DMS53 (cell line): ENCODE measurements at places on chromosomes 5 and 9.
A peak's percentile ranks its signal among the peaks of the same experiment; 100 is the strongest.

DNA sequence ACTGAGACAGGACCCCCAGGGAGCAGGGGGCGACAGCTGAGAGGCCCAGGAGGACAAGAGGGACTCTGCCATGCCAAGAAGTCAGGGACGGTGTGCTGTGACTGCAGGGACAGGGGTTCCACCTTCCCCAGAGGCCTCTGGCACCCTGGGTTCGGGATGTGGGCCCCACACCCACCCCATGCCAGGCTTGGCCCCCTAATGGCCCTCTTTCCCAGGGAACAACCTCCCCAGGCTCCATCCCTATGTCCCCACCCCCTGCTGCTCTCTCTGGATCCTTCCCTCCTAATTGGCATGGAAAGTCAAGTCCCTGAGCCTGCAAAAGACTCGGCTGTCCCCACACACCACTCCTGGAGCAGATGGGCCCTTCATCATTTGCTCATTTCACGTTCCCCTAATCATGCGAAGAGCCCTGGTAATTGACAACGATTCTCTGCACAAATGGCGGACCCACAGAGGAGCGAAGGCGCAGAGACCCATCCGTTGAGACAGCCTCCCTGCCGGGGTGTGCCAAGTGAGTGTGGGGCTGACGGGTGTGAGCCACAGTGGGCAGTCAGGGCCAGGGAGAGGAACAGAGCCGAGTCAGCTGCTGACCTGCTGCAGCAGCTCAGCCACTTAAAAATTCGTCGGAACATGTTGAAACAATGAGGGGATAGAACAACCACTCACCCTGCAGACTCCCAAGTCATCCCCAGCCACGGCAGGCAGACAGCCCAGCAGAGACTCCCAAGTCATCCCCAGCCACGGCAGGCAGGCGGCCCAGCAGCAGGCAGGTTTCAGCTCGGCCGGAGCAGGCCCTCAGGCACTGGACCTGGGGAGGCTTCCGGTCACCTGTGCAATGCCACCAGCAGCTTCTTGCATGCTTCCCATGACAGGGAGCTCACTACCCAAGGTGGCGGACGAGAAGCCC lies 109.0 kb downstream of the VAV2 start:
- DNase-seq = no peak

DNA sequence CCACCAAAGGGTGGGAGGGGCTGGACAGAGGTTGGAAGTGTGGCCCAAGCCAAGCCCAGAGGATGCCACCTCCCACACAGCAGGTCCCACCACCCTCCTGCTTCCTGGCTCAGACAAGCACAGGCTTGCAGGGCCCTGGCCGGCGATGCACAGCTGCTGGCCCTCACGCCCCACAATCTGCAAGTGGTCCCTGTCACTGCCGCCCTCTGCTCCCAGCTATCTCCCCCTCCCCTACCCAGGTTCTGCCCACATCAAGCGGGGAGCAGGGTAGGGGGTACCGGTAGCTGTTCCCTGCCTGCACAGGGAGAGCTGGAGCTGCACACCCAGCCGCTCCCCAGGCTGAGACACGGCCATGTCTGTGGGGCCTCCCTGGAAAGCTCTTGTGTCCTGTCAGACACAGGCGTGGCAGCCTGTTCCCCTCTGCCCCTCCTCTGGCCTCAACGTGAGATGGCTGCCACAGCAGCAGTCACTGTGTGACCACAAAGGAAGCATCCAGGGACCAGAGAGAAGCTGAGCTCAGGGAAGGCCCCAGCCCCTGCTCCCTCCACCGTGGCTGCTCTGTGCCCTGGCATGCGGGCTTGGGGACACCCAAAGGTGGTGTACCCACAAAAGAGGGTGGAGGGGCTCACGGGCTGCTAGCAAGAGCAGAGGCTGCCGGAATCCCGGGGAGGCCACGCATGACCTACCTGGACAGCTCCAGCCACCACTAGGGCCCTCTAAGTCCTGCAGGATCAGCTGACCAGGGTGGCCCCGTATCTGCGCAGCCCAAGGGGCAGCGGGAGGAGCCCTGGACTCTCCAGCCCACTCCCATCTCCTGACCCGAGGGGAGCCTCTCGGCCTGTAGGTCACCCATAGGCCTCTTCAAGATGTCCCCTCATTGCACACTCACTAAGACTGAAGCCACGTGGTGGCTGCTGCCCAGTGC lies 10.9 kb upstream of the ZDHHC11 start:
- DNase-seq = no peak

- peak; percentile 40 for DNase-seq
Observed at GRCh38 chr5:162607879-162608278, 540.3 kb downstream of the GABRG2 start.

DNA sequence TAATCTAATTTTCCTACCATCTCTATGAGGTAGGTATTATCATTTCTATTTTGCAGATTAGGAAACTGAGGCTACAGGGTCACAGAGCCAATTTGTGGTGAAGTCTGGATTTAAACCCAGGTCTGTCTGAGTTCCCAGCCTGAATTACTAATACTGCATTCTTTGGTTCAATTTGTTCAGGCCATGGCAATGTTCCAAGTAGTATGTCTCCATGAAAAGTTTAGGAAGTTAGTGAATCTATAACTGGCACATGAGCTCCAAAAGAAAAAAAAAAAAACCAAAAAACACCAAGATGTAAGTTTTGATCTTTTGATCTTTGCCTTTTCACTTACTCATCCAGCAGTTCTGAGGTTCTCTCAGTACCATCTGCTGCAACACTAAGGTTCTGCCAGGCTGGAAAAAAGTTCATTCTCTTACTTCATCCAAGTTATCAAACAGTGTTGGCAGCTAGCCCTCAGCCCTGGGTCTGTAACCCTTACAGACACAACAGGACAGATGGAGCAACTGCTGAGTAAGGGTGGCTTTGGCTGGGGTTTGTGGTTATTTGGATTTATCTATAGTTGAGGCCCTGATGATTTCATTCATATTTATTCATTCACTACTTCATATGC lies 4.4 kb upstream of the TMEM268 start:
- no peak for DNase-seq

DNA sequence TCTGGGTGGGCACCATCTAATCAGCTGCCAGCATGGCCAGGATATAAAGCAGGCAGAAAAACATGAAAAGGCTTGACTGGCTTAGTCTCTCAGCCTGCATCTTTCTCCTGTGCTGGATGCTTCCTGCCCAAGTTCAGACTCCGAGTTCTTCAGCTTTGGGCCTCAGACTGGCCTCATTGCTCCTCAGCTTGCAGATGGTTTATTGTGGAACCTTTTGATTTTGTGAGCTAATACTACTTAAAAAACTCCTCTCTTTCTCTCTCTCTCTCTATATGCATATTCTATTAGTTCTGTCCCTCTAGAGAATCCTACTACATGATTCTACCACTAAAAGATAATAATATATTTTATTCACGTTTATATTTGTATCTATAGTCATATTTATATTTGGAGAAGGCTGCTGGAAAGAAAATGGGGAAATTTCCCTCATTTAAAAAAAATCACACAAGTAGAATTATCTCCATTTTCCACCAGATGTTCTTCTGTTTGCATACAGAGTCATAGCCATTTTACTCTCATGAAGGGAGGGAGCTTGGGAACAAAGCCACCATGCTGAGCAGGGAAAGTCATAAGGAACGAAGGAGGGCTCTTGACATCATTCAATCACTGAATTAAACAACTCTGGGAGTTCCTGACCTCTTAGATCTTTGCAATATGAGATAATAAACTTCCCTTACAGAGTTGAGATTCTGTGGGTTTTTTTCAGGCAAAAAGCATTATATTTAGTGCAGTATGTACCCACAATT lies 1137.4 kb upstream of the CDH18 start:
- DNase-seq = peak; percentile 81

DNA sequence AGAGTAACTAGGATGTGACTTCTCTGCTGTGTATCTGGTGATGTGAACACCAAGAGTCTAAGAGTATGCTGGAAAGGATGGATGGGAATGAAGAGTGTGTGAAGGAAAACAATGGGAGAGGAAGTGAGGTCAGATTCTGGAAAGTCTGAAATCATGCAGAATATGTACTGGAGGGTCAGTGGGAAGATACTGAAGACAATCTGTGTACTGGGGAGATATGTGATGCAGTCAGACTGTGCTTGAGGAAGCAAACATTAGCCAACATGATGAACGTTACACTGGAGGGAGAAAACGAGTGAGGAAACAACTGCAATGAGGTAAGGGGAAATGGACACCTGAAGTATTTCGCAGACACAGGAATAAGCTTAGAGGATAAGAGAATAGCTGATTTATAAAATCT lies 105.7 kb downstream of the NR3C1 start:
- DNase-seq = no peak

DNA sequence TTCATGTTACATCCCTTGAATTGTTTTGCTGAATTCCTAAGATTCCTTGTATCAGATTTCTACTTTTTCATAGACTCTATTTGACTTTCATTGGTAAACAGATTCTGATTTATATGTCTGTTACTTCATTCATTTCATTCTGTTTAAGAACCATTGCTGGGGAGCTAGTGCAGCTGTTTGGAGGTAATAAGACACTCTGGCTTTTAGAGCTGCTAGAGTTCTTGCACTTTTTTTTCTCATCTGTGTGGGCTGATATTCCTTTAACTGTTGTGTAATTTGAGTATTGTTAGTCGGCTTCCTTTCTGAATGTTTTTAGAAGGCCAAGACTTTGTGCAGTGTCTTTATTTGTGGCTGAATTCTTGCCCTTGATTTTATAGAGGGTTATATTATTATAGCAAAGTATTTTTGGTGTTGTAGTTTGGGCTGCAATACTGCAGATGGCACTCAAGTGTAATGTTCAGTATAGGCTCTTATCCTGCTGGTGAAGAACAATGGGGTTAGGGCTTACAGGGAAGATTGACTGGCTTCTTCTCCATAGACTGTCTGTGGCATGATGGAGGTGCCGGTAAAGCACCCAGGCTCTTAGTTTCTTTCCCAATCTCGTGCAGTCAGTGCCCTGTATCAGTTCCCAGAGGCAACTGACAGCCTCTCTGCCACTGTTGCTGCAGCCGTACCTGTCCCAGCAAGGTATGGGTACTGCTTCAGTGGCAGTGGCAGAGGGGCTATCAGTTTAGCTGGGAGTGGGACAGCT lies 162.2 kb downstream of the OXCT1 start:
- peak; percentile 62 for DNase-seq

DNA sequence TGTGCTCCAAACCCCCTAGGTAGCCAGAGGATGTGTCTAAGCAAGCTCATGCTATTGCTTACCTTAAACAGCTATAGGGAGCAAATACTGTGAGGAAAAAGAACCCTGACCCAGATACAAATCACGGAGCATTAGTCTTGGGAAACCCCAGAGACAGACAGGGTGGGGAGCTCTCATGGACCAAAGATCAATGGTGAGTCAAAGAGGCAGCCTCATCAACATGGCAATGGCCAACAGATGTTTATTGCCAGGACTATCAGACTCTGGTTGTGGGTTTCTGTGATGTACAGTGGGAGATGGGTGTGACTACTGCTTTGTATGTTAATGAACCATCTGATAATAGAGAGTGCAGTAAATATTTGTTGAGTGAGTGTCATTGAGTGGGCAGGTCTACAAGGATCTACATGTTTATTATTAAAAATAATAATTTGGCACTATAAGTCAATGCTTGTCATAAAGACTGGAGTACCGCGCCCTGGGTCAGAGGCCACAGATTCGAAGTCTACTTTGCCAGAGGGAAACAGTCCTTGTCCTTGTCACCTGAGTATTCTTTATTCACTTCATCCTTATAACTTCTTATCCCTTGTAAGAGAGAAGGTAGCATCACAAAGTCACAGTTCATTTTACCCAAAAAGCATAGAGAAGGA lies 56.5 kb upstream of the RAI14 start:
- no peak for DNase-seq

DNA sequence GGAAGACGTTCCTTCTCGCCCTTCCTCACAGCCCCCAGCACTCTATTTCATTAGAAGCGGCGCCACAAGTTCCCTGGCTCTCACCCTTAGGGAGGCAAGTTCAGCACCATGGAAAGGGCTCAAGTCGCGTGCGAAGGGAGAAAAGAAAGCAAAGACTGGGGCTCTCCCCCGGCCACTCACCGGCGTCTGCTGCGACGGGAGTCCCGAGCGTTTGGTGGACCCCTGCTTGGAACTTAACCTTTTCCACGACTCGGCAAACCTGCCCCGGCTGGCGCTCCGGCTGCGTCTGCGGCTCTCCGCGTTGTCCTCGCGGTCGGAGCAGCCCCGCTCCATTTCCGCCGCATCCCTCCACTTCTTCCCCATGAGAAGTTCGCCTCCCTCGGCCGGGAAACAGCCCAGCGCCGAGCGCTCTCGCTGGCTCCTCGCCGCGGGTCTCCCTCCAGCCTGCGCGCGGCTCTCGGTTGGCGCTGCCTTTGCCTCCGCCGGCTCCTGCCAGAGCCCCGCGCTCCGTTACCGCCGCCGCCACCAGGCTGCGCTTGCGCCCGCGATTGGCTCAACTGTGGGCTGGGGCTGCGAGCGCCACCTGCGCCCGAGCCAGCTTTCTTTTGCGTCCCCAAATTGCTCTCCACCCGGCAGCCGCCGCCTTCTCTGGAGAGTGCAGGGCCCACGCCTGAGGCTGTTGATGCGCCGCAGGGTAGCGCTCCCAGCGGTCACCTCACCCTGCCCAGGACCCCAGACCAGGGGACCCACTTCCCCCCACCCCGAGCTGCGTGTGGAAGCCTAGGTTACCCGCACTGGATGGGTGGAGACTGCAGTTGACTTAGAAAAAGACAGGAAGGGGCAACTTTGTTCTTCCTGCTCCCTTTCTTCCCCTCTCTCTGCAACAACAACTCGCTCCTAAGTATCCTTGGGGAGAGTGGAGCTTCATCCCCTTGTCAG lies 321.6 kb downstream of the CEMIP2 start:
- DNase-seq = peak; percentile 74

DNA sequence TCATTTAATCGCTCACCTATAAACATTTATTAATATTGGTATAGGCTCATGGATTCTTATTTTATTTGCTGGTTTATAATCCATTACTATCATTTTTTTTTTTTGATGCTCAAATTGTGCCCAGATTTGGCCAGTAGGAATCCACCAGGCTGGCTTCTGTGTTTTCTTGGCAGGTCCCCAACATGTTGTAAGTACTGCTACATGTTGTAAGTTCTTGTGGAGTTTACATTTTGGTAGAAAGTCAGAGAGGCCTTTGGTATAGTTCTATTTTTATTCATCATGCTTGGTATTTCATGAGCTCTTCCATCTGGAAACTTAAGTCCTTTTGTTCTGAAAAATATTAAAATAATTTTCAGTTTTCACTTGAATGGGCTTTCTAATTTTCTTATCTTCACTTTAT lies 47.1 kb downstream of the MAT2B start:
- DNase-seq = no peak

- no peak for DNase-seq
Observed at GRCh38 chr9:87238545-87238944, 259.1 kb upstream of the DAPK1 start.

- DNase-seq = peak; percentile 47
Observed at GRCh38 chr5:124704594-124705284, 41.7 kb downstream of the ZNF608 start.

DNA sequence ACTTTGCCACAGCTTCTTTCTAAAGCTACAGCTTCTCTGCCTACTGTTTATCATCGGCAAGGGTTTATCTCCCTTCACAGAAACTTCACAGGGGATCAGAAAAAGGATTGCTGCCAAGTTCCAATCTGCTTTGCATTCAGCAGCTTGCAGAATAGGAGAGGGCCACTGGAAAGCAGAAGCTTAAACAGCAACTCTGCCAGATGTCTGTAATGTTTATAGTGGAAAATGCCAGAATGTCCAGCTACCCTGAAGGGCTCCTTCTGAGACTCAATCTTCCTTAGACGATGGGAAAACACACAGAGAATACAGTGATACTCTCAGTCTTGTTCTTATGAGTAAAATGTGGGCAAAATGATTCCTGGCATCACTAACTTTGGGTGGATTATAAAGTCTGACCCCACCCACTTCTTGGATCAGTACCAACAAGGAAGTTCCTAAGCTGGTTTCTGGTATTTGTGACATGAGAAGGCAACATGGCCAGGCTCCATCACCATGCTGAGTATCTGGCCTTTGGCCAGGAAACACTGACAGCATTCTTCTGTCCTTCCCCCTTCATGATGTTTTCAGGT lies 19.0 kb downstream of the STOM start:
- peak; percentile 35 for DNase-seq
